ENCODE measurements at places on chromosomes 7 and 10.
A peak's percentile ranks its signal among the peaks of the same experiment; 100 is the strongest.

GRCh38 chr7:111198255-111198654, 107.3 kb downstream of the LRRN3 start:
- DNase-seq: peak; percentile 94

GRCh38 chr7:152762056-152762455, 2.5 kb downstream of the ACTR3B start:
- DNase-seq: no peak

- DNase-seq: no peak
Measured at GRCh38 chr10:84493361-84493760, 165.0 kb downstream of the CCSER2 start.

GRCh38 chr7:87339373-87339897, 6.0 kb upstream of the CROT start:
- no peak for DNase-seq

GRCh38 chr10:4931587-4931986, 31.6 kb upstream of the AKR1C1 start:
- no peak for DNase-seq

DNA sequence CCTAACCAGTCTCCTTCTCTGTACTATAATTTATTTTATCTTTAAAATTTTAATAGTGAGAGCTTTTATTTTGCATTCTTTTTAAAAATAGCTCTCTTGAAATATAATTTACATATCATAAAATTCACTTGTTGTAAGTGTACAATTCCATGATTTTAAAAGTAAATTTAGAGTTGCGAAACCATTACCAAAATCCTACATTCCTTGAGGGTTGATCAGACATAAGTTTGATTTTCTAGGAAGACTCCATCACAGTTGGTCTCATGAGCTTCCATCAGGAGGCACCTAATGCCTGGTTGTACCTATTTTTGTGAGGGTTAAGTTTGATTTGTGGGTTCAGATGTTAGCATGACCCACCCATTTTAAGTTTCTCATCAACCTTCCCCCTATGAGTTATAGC, 108.1 kb downstream of the BMPER start:
- DNase-seq: no peak

DNA sequence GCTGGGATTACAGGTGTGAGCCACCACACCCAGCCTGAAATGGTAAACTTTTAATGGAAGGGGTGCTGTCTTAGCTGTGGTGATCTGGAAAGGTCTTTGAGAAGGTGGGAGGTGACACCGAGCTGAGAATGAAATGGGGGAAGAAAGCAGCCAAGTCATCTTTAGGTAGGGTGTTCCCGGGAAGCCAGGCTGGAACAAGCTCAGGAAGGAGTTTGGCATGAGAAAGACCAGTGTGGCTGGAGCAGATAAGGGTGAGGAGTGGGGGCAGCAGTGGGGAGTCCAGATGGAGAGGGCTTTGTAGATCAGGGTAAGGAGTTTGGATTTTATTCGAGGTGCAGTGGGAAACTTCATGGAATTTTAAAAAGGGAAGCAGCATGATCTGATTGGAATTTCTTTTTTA, 30.0 kb downstream of the KIFBP start:
- DNase-seq: no peak

- no peak for DNase-seq
Measured at GRCh38 chr10:14456870-14457266, 126.1 kb upstream of the FRMD4A start.

GRCh38 chr7:110835849-110836248, 255.1 kb upstream of the LRRN3 start:
- DNase-seq: no peak
